ENCODE measurements at places on chromosomes 5 and 9.

GRCh38 chr5:72543811-72544210 is 36.6 kb upstream of the ZNF366 start:
- DNase-seq = no peak

DNA sequence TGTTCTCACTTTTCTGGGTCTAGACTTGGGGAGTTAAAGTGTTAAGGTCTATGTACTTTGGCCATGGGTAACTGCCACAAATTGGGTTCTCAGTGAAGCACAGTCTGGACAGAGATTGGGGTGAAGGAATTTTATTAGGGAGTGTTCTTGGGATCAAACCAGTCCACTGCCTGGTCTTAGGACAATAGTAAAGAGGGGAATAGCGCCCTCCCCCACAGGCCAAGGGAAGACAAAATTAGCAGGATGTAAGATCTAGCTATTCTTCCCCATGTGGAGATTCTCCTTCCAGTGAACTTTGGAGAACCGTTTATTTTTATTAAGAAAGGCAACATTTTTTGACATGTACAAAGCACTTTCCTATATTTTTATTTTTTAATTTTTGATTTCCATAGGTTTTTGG is 18.4 kb upstream of the RIC1 start:
- DNase-seq = no peak

- no peak for DNase-seq
Measured at GRCh38 chr5:39138892-39139291, 64.7 kb upstream of the RICTOR start.

GRCh38 chr5:98845878-98846277 is 72.4 kb downstream of the RGMB start:
- no peak for DNase-seq

DNA sequence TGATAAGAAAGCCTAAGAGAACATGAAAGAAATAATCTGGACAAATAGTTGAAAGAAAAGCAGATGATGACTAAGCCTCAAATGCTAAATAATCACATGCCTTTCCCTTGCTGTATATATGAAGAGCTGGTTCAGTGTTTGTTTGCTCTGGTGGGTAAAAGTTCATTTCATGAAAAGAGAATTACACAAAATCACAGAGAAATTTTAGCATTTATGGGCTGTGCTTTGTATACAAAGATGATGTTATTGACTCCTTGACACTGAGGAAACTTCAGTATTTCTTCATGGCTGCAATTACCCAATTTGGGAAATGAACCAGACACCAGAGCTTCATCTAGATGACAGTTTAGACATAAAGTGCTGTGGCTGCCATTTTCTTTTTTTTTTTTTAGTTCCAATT is 527.2 kb downstream of the NR2F1-AS1 start:
- DNase-seq = no peak

GRCh38 chr9:98481676-98482075 is 226.2 kb upstream of the TBC1D2 start:
- no peak for DNase-seq

DNA sequence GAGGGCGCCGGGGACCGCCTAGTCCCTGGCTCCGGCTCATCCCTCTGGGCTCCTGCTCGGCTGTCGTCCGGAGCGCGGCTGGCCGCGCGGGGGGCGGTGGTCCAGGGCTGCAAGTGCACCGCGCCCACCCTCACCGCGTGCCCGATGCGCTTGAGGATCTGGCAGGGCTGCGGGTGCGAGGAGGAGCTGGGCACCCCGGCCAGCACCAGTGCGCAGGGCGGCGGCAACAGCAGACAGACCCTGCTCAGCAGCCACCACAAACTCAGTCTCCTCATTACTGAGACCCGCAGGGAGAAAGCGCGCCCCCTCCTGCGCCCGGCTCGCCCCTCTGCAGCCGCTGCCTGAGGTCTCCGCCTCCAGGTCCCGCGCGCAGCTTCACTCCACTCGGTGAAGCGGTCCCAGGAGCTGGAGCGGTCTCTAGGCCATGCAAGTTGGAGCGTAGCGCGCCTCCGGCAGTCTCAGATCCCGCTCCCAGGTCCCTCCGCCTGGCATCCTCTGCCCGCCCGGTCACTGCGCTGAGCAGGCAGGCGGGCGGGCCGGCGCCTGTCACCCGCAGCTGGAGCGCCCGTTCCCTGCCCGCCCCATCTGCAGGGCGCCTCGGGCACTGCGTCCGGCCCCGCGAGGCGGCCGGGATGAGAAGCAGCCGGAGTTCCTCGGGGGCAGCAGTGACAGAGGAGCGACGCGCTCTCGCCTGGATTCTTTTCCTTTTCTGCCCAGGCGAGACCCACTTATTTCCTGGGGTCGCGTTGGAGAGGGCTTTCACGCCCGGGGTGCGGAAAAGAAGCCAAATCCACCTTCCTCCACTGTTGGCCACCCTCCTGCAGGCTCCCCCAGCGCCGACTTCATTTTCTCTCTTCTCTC is 512 bp downstream of the GRIN3A start:
- DNase-seq = no peak

- DNase-seq = no peak
Measured at GRCh38 chr5:106865279-106865678, 805.5 kb downstream of the EFNA5 start.

DNA sequence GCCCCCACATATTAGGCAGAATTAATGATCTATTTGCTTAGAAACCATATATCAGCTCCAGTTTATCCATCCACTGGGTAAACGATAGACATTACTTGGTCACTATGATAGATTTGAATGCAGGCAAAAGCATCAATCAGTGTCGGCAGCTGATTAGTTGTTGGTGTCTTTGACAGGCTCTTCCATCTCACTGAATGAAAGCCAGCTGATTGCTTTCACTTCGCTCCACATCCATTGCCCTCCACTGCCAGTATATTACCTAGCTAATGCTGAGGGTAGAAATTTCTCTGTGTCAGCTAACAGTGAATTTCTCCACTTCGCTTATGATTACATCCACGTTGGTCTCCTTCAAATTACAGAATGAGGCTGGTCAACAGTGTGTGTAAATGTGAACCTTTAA is 821.3 kb upstream of the TYRP1 start:
- DNase-seq = no peak

DNA sequence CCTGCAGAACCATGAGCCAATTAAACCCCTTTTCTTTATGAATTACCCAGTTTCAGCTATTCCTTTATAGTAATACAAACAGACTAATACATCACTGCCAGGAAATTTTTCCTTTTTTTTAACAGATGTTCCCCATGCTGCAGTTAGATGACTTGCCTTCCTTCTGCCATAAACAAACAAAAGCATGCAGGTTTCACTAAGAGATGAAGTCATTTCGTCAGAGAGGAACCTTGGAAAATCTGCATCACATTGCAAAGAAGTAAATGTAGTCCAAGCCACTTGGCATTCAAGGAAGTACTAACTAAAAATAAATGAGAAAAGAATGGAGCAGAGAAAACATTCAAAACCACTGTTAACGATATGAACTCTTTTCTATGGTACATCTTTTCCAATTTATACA is 194.1 kb upstream of the EFNA5 start:
- DNase-seq = no peak

DNA sequence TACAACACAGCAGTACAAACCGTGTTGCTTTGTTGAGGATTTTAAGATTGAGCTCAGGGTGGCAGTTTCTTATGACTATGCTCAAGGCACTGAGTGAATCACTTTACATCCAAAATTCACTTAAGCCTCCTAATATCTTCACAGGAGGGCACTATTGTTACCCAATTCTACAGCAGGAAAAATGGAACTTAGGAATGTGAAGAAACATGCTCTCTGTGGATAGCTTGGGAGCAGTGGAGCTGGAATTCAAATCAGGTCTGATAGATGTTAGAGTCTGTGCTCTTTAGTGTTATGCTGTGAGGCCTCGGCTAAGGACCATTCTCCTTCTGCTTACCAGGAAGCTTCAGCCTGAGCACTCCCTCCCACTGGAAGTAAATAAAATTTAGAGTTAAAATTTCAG is 18.7 kb upstream of the HMHB1 start:
- DNase-seq = no peak

DNA sequence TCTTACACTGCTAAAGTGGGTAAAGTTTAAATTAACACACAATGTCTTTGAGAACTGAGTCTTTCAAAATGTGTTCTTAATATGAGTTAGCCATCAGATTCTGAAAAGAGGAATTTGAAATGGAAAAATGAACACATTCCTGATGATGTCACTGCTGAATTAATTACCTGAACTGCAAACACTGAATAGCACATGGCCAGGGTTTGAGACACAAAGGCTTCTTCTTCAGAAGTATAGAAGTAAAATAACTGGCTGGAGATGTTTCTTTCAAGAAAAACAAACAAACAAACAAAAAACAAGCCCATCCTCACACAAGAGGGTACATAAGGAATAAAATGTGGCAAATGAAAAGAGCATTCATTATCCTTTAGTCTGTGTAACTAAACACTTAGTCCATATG is 7.1 kb downstream of the GLIS3 start:
- DNase-seq = no peak

- DNase-seq = peak; percentile 42
Measured at GRCh38 chr9:69971643-69972449, 71.8 kb upstream of the MAMDC2 start.

DNA sequence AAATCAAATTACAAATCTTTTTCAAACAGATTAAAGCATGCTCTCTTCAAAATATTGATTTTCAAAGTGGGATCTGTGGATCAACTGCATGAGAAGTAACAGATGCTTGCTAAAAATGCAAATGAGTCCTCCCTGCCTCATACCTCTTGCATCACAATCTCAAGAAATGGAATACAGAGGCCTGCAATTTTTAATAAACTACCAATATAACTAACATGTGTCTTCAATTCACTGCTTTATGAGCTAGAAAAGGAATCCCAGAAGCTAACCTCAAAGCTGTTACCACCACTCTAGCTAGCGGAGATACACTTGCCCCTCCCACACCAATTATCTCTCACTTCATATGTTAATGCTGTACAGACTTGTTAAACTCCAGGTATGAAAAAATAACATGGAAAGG is 9.6 kb downstream of the OR13C5 start:
- no peak for DNase-seq

- DNase-seq = peak; percentile 58
Measured at GRCh38 chr5:147445917-147446316, 64.0 kb downstream of the DPYSL3 start.

DNA sequence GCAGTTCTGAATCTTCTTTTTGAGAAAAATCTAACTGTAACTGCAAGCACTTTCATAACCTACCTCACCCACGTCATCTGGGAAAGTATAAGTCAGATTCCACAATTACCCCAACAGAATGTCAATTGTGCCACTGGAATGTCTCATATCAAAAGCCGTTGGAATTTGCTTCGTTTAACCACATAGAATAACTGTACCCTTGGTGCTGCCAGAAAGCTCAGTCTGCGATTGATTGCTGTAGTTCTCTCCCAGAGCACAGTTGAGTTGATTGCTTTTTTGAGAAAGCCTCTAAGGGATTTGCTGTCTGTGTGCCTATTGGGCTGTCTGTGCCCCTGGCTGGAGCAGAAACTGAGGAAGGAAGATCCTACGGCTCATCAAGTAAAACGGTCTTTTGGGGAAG is 583.6 kb downstream of the TMEM38B start:
- no peak for DNase-seq

DNA sequence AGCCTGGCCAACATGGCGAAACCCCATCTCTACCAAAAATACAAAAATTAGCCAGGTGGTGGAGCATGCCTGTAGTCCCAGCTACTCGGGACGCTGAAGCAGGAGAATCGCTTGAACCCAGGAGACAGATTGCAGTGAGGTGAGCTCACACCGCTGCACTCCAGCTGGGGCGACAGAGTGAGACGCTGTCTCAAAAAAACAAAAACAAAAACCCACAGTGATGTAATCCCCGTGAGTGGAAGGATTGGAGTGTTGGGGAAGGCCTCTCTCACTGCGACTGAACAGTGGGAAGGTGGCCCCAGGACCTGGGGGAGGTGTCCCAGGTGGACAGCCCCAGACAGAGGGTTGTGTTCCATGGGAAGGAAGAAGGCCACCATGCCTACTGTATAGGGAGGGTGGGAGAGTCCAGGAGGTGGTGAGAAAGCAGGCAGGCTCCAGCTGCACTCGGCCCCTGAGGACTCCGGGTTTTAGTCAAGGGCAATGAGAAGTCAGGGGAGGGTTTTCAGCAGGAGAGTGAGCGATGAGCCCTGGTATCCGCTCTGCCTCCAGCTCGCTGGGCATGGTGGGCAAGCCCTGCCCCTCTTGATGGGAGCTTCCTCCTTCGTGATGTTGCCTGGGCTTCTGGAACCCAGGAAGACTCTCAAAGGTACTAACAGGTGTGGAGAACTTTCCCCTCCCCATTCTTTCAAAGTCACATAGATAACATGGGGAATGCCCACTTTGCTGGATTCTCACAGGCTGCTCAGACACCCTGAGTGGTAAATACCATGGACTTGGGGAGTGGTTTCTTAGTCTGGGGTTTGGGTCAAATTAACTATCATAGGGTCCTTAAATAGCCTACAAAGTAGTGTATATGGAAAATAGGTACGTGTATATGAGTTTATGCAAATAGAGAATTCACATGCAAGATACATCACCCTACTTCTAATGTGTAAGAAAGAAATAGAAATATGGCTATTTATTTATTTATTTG is 74.7 kb downstream of the PPARGC1B start:
- no peak for DNase-seq

- DNase-seq = no peak
Measured at GRCh38 chr9:20479419-20480155, 142.7 kb downstream of the MLLT3 start.
